ENCODE measurements at places on chromosomes 5 and 9. TPM values are rescaled to one million over a fixed set of nuclear protein-coding genes. Genes with fewer than 3 reads are reported as not detected.

The NRARP gene
- total RNA-seq = 0.32 TPM

- DNase-seq = no peak
Measured at GRCh38 chr5:1249366-1250280, 24.4 kb downstream of the SLC6A18 start.

DNA sequence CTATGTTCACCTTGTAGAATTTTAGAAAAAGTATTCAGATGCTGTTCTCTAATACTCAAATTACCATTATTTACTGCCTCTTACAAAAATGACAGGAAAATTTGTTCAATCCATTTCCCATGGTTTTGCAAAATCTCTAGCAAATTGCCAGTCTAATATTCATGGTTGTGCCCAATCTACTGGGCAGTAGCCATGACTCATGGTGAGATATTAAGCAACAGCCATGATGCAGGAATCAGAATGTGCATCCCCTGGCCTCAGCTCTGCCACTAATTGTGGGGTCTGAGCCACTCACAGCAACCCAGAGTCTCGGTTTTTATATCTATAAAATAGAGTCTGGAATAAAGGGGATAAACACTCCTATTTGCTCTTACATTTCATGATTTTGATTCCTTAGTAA lies 353.6 kb downstream of the DEPDC1B start:
- DNase-seq = peak; percentile 33

GRCh38 chr5:171310819-171311321 lies 1.8 kb downstream of the TLX3 start:
- no peak for DNase-seq

The CNTNAP3B gene
- not detected for total RNA-seq

The CDO1 gene
- 0.89 TPM for total RNA-seq

- no peak for DNase-seq
Measured at GRCh38 chr5:169063316-169063953, 237.5 kb downstream of the SLIT3 start.

GRCh38 chr5:173752653-173753052 lies 135.5 kb upstream of the CPEB4 start:
- no peak for DNase-seq

GRCh38 chr5:82521431-82522051 lies 243.4 kb upstream of the RPS23 start:
- DNase-seq = no peak

The OR13C5 gene
- not detected for total RNA-seq

DNA sequence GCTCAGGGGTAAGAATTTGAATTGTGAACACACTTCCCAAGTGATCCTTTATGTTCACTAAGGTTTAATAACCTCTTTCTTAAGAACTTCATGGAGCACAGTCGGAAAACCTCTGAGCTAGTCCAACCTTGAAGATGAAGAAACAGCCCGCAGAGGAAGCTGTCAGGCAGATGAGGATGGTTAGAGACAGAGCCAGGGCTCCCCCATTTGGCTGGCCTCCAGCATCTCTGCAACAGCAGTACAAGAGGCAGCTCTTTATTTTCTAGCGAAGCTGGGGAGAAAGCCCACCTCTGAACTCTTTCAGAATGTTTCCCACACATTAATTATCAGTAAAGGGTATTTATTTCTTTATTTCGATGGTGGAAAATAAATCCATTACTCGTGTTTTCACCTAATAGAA lies 350.8 kb downstream of the DMRT2 start:
- no peak for DNase-seq

DNA sequence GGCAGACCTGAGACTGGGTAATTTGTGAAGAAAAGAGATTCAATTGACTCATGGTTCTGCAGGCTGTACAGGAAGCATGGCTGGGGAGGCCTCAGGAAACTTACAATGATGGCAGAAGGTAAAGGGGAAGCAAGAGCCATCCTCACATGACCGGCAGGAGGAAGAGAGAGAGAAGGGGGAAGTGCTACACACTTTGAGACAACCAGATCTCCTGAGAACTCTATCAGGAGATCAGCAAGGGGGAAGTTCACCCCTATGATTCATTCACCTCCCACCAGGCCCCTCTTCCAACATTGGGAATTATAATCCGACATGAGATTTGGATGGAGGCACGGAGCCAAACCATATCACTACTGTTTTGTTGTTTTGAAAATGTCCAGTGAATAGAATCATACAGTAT lies 110.2 kb downstream of the DAPK1 start:
- DNase-seq = no peak

DNA sequence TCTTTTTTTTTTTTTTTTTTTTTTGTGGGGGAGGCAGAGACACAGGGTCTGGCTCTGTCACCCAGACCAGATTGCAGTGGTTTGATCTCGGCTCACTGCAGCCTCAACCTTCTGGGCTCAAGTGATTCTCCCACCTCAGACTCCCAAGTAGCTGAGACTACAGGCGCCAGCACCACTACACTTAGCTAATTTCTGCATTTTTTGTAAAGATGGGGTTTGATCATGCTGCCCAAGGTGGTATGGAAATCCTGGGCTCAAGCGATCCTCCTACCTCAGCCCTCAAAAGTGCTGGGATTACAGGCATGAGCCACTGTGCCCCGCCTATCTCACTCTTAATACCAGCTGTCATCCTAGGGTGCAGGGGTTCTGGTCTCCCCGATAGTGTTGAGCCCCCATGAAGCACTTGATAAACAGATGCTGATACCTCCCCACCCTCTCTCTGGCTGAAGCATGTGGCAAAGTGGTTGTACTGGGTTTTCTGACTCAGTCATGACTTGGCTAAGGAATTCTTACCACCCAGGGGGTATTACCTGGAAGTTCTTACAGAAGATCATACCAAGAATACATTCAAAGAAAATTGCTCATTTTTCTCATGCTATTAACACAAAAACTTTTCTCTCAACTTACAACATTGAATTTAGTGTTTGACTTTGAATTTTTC lies 110.2 kb upstream of the DAPK1 start:
- peak; percentile 5 for DNase-seq

DNA sequence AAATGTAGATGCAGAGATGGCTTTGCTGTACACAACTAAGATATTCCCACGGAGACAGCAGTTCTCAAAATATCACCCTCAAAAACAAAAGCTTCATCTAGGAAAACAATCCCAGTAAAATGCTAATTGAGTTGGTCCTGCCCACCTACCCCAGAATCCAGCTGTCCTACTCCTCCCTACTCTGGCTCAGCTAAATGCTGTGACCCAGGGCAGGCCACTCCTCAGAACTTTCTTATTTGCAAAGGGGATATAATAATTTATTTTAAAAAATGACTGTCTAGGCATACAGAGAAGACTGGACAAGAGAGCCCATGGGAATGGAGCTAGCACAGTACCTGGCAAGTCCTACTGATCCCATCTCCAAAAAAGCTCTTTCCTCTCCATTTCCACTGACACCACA lies 162.3 kb downstream of the CRB2 start:
- DNase-seq = no peak

The SHOC1 gene
- total RNA-seq = not detected

The TBC1D9B gene
- total RNA-seq = 64.4 TPM

DNA sequence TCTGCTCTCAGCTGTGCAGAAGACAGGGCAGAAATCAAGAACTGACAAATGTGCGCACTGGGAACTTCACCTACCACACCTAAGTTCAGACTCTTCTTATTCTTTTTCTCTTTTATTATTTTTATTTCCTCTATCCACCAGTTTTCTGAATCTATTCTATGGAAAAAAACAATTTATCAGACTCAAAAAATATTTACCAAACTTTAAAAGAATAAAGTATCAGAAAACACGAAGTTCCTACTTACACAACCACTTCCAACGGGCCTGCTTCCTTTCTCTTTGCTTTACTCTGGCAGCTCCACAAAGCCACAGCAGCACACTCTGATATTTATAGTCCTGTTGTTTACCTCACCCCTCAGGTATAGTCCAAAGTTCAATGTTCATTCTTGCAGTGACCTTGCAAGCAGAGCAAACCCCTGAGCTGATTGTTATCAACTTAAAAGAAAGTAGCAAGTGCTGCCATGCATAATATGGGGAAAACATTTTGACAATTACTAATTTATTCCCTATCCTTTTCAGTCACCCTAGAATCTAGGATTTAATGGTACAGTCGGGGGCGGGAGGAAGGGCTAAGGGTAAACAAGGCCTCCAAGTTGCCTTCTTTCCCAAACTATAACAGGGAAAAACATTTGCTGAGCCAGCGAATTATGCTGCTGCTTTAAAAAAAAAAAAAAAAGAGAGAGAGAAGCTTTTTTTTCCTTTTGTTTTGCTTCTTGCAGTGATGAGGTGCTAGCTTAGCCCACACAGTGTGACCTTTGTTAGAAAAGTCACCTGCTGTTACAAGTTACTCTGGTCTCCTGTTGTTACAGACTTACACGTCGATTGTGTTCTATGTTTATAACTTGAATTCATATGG lies at the start of gene SELENOP:
TSS of gene SELENOP (minus strand) at position 302 of the 856 bp plus-strand sequence. CDS start 3,539 bp downstream, outside the sequence.
- DNase-seq = peak; percentile 19

The YIPF5 gene
- total RNA-seq = 174 TPM

DNA sequence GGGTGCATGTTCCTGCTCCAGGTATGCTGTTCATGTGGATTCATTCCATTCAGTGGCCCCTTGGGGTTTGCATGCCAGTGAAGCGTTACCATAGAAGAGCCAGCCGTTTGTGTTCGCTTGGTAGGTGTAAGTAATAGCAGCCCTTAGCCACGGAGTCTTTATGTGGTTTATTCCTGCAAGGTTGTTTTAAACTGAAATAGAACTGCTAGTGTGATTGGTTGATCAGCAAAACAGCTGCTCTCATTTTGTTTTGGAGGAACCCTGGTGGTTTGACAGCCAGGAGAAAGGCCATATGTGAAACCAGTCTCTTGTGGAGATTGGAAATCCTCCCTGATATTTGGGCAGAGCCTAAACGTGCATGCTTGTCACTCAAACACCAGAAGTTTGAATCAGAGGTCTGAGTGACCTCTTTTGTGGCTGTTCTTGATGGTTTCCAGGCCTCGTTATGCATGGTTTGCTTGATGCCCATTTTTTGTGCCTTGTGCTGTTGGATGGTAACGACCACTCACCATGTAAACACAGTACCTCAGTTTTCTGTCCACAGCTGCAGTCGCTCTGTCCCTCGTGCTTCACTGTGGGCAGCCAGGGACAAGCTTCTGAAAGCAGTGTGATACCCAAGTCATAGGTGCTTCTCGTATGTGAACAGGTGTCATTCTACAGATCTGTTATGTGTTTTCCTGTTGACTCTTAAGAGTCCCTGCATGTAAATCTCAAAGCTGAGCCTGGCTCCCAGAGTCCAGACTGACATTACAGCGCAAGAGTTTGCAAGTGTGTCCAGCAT lies 58.3 kb upstream of the NXNL2 start:
- peak; percentile 13 for DNase-seq

GRCh38 chr5:94870511-94871183 lies 252.2 kb downstream of the SLF1 start:
- DNase-seq = no peak

DNA sequence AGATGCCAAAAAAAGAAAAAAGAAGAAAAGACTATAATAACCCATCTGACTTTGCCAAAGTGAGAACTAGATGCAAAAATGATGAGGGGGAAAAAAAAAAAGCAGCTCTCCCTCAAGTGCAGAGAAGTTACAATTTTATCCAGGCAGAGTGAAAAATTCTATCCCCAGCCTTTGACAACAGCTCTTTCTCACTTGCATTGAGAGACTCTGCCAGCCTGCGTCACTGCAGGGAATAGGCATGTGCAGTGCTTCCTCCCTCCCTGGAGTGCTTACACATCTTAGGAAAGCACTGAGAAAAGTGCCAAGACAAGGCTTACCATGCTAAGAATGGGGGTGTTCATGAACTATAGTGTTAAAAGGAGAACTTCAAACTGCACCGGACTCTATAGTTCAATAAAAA lies 418.6 kb upstream of the TYRP1 start:
- no peak for DNase-seq

GRCh38 chr5:57302164-57302563 lies 128.3 kb downstream of the GPBP1 start:
- DNase-seq = peak; percentile 21

The NOTCH1 gene
- 5.2 TPM for total RNA-seq

DNA sequence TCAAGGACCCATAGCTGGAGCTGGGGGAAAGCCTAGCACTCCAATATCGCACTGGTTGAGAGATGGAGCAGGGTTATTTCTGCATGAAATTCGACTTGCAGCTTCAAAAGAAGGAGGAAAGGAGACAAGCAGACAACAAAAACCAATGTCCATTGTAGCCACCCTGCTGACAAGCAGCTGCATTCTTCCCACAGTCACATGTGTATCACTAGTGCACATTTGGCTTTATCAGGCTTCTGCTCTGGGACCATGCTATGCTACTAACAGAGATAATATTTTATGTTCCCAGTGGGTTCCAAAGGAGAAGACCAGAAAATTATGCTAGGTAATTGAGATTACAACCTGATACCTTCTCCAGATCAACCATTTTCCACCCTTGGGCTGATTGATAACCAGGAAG lies 59.7 kb downstream of the MFAP3 start:
- no peak for DNase-seq

The FOXD4L4 gene
- not detected for total RNA-seq

The ABO gene
- not detected for total RNA-seq

GRCh38 chr9:6134661-6135180 lies 80.9 kb upstream of the IL33 start:
- DNase-seq = peak; percentile 42

- peak; percentile 91 for DNase-seq
Measured at GRCh38 chr5:142841511-142842265, 71.5 kb downstream of the ARHGAP26 start.

- DNase-seq = no peak
Measured at GRCh38 chr5:10645671-10646070, 81.8 kb downstream of the ANKRD33B start.

DNA sequence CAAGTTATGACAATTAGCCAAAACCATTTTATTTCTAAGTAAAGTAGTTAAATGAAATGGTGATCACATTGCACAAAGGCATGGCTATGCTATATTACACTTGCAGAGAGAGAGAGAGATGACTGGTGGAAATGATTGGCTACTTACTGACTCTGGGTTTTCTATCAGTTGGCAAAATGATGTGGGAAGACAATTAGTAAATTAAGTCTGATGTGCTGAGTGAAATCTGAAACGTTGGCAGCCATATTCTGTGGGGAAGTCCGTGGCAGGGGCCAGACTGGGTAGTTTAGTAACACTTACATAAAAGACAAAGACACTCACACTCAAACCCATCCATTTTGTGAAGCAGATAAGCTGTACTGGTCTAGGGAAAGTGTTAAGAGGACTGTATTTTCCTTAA lies 61.6 kb downstream of the ANXA1 start:
- no peak for DNase-seq

The PDE8B gene
- not detected for total RNA-seq

The KIF24 gene
- total RNA-seq = 1.1 TPM

The IGFBPL1 gene
- 0.76 TPM for total RNA-seq

GRCh38 chr5:125499636-125500332 lies 753.3 kb upstream of the ZNF608 start:
- DNase-seq = no peak

GRCh38 chr9:86912210-86912609 lies 35.1 kb downstream of the GAS1 start:
- DNase-seq = no peak

DNA sequence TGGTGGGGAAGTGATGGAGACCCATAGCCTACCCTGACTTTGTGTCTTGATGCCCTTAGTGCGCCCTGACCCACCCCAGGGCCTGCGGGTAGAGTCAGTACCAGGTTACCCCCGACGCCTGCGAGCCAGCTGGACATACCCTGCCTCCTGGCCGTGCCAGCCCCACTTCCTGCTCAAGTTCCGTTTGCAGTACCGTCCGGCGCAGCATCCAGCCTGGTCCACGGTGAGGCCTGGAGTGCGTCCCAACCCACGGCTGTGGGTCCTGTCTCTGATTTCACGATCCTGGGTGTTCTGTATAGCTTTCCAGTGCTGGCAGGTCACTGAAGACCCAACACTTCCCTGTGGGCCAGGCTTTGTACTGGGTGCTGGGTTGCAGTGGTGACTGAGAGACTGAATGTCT lies 4.0 kb downstream of the CCL27 start:
- DNase-seq = no peak

The C1QTNF2 gene
- not detected for total RNA-seq

- peak; percentile 10 for DNase-seq
Measured at GRCh38 chr9:84404095-84404686, 63.6 kb upstream of the SLC28A3 start.

The KLHL9 gene
- total RNA-seq = 41.9 TPM

Measured in GM23248 (cell line).